Calu3 (cell line): ENCODE measurements at places on chromosomes 3 and 15. TPM values are rescaled to one million over a fixed set of nuclear protein-coding genes. Genes with fewer than 3 reads are reported as not detected.

The SERINC4 gene
- 0.33 TPM in 1 of 2 replicates, not detected in the other for total RNA-seq

The BTD gene
- total RNA-seq: 7.7 and 9.4 TPM in 2 replicates

The SLC24A5 gene
- not detected in 2 replicates for total RNA-seq

The RAB11A gene
- 404 and 407 TPM in 2 replicates for total RNA-seq

The DPH3 gene
- total RNA-seq: 14.7 and 16.8 TPM in 2 replicates

The OR5K2 gene
- not detected in 2 replicates for total RNA-seq

The IGSF11 gene
- 0.45 and 0.56 TPM in 2 replicates for total RNA-seq

The FGF7 gene
- 0.24 TPM in 1 of 2 replicates, not detected in the other for total RNA-seq
